ENCODE measurements at places on chromosomes 4 and X. TPM values are rescaled to one million over a fixed set of nuclear protein-coding genes. Genes with fewer than 3 reads are reported as not detected.

P2RY10 gene
- 69.7 TPM for total RNA-seq

SHOX gene
- not detected for total RNA-seq

GAGE12E gene
- total RNA-seq: not detected

ADGRA3 gene
- total RNA-seq: 14.0 TPM

UGT8 gene
- total RNA-seq: not detected

ARFIP1 gene
- total RNA-seq: 17.1 TPM

IL9R gene
- total RNA-seq: 225 TPM

CYLC1 gene
- not detected for total RNA-seq

SPOCK3 gene
- total RNA-seq: not detected

LAS1L gene
- 43.2 TPM for total RNA-seq

SSX4 gene
- total RNA-seq: not detected
